Occipital lobe (tissue), 3 donors: ENCODE measurements at places on chromosomes 2 and 18.

DNA sequence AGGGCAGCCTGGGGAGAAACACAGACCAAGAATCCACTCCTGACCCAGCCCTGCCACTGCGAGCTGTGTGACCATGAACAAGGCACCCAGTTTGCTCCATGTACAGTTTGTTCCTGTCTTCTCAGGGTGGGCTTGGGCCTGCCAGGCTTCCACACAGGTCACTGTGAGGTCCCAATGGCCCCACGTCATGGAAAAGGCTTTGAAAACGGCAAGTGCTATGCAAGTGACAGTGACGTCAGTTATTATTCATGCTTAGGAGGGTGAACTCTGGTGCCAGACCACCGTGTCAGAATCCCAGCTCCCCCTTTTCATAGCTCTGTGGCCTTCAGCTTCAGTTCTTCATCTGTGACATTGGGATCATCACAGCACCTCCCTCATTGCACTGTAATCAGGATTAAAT is 87.1 kb downstream of the TNS1 start:
- DNase-seq, result no peak

DNA sequence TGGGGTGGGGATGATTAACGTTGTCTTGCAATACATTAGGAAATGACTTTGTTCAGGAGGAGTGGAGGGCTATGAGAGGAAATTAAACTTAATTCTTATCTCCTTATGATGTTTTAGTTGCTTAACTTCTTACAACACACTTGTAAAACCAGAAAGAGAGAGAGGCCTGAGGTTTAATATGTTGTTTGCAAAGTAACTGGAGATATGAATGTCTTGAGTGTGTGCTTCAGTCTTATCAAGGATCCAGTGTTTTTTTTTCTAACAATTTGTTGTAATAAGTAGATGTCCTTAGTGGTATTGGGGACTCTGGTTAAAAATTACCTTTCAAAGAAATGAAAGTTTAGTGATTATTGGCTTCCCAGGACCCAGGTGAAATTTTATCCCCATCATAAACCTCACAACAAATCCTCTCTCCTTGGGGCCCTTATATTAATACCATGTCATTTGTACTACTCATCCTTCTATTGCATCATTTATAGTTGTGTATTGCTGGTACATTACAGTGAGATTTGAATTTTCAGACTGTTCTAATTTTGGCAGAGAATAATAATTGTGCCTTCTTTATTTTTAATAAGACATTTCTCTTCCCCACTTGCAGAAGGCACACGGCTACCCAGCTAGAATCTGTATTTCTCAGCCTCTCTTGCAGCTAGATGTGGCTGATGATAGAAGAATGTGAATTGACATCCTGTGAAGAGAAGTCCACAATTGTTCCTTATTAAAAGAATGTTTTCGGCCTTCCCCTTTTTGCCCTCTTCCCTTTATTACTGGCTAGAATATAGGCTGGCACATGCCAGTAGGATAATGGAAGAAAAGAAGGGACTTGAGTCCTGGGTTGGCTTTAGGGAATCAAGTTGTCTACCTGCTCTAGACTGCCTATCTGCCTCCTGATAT is 91.9 kb upstream of the CXCR4 start:
- DNase-seq, result no peak

DNA sequence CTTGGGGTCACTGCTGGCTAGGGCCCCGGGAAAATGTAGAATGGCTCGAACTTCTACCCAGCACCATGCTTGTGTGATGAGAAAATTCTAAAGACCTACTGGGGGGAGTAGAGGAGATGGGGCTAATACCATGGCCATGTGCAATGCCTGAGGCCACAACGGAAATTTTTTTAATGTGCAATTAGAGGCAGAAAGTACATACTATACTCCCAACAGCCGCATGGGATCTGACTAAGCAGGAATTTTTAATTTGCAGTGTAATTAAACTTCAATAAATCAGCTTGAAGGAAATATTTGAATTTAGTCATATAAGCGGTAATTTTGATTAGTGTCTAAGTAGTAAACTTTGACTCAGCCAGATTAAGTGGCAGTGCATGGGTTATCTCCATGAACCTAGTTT is 53.2 kb upstream of the CNGA3 start:
- no peak for DNase-seq

DNA sequence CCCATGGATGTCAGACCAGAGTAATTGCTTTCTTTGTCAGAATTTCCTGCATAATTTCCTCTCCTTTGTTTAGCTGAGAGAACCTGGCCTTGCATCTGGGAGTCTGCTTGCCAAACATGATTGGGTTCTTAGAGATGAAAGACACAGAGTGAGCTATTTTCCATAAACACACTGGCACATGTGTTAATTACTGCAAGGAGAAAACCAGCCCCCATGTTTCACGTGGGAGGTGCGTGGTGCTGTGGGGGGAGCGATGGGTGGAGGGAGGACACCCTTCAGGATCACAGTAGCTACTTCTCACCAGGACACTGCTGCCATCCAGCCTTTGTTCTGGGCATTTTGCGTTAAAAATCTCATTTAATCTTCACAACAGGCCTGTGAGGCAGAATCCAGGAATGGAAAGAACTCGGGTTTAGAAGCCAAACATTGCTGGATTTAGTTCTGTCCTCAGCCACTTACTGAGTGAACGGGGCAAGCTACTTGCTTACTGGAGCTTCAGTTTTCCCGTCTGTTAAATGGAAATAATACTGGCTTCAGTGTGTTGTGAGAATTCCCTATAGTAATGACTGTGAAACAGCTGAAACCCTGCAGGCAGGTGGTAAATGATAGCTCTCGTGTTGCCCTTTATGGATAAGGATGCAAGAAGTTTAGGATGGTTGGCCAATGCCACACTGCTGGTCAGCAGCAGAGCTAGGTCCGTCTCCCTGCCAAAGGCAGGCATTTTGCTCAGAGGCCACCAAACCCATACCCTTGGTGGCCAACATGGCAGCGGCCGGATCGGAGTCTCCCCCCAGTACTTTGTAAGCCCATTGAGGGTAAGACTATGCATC is 100.1 kb upstream of the ASAP2 start:
- no peak for DNase-seq

GRCh38 chr2:85811180-85812093 is 57.6 kb downstream of the ATOH8 start:
- DNase-seq, result no peak

DNA sequence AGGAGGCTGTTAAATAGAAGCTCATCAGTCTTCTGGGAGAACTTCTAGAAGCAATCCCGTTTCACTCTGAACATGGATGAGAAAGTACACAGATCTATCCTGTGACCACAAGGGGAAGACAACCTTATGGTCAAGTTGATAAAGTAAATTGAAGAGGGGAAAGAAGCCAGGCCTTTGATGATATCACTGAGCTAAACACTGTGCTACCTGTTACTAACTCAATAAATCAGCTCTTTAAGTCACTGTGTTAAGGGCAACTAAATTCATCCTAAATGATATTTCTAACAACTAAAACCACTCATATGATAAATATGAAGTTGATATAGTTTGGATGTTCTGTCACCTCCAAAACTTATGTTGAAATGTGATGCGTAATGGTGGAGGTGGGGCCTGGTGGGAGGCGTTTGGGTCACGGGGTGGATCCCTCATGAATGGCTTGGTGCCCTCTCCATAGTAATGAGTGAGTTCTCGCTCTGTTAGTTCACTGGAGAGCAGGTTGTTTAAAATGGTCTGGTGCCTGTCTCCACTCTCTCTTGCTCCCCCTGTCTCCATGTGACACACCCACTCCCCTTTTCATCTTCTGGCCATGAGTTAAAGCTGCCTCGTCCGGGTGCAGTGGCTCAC is 23.6 kb downstream of the OLA1 start:
- DNase-seq, result no peak

- no peak for DNase-seq
Measured at GRCh38 chr2:200702646-200703118, 109.0 kb upstream of the BZW1 start.

DNA sequence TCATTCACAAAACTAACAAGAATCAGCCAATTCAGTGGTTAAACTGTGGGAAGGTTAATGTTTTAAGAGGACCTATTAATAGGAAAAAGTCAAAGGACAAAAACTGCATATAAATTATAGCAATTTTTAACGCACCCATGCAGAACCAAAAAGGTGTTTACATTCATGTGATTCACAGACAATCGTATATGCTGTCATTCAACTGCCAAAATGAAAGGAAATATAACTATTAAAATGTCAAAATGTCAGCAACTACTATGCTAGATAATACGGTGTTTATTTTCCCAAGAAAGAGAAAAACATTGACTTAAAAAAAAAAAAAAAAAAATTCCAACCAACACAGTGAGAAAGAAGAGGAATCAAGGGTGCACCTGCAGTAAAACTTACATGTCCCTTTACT is 48.5 kb downstream of the DYM start:
- no peak for DNase-seq

GRCh38 chr2:222299906-222300725 is 1.3 kb upstream of the PAX3 start:
- no peak for DNase-seq
